ENCODE measurements at places on chromosomes 11 and 22.

DNA sequence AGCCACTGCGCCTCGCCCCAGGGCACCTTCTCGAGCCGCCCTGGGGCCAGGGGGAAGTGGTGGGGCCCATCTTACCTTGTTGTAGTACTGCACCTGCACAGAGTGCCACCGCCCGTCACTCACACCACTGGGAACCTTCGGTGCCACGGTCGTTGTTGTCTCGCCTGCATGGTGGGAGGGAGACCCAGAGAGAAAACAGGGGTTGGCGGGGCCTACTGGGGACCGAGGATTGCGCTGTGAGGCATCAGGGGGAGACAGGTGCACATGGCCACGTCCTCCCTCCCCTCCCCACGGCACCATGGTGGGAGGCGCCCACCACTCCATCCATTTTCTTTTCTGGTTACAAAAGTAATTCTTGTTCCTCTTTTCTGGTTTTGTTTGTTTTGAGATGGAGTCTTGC is 97.8 kb downstream of the TRMU start:
- DNase-seq, result no peak

DNA sequence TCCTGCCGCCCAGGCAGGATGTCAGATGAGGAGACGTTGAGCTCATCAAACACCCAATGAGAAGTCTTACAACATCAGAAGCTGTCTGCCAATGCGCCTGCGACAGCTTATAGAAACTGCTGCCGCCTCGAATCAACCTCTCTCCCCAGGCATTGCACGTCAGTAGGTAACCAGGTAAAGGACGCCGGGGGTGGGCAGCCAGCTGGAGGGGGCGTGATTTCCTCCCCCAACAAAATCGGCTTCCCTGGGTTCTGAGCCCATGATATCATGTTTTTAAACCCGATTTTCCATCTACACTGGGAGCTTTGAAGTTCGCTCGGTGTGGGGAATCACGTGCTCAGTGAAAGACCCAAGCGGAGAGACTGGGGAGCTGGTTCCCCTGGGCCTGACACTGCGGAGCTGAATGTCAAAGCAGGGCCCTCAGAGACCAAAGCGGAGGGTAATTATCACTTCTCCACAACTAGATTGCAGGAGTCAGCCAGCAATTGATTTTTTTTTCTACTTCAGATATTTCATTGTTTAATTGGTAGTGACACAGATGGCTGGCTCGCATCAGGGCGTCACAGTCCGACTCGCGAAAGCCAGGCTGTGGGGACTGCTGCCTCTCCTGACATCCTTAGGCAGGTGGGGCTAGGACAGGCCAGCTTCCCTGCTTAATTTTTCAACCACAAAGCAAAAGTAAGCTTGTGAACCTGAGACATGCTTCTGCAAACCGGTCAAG is 15.4 kb downstream of the FAM83F start:
- no peak for DNase-seq

- no peak for DNase-seq
Observed at GRCh38 chr11:92751594-92751993, 217.9 kb upstream of the MTNR1B start.

DNA sequence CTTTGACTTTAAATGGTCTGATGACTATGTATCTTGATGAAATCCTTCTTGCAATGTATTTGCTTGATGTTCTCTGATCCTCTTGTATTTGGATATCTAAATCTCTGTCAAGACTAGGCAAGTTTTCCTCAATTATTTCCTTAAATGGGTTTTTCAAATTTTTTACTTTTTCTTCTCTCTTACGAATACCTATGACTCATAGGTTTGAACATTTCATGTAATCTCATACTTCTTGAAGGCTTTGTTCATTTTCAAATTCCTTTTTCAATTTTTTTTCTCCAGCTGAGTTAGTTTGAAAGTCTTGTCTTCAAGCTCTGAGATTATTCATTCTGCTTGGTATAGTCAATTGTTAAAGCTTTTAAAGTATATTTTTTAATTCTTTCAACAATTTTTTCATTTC is 13.1 kb downstream of the OR10W1 start:
- no peak for DNase-seq

- DNase-seq, result no peak
Observed at GRCh38 chr22:41480397-41480735, 11.4 kb downstream of the ACO2 start.

DNA sequence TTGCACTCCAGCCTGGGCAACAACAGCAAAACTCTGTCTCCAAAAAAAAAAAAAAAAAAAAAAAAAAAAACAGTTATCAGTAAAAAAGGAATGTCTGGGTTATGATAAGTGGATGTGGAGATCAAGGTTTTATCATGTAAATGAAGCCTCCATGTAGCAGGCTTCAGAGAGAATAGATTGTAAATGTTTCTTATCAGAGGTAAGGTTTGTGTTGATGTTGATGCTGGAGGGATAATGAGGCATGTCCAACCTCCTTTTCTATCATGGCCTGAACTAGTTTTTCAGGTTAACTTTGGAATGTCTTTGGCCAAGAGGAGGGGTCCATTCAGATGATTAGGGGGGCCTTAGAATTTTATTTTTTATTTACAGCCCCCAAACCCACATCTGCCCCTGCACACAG is 35.4 kb upstream of the TREH start:
- DNase-seq, result no peak

GRCh38 chr11:128472128-128473089 is 114.9 kb downstream of the ETS1 start:
- DNase-seq, result no peak

DNA sequence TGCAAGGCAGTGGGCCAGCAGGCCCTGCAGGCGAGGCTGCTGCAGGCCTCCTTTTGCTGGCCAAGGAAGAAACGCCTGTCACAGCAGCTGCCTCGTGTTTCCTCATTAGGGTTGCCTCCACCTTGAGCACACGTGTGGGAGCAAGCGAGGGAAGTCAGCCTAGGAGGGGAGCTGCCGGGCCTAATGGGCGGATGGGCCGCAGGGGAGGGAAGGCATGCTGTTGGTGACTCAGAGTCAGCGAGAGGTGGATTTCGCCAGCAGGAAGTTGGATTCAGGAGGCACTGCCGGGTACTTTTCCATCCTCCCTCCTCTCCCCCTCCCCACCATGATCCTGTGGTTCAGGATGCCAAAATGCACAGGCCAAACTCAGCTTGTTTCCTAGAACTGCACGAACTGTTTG is 498.7 kb downstream of the METTL15 start:
- no peak for DNase-seq

- peak; percentile 55 for DNase-seq
Observed at GRCh38 chr22:20606041-20606783, 98.8 kb downstream of the MED15 start.

GRCh38 chr11:35250621-35251020 is 111.7 kb downstream of the CD44 start:
- DNase-seq, result no peak

- no peak for DNase-seq
Observed at GRCh38 chr22:35910003-35910769, 118.4 kb downstream of the RBFOX2 start.

DNA sequence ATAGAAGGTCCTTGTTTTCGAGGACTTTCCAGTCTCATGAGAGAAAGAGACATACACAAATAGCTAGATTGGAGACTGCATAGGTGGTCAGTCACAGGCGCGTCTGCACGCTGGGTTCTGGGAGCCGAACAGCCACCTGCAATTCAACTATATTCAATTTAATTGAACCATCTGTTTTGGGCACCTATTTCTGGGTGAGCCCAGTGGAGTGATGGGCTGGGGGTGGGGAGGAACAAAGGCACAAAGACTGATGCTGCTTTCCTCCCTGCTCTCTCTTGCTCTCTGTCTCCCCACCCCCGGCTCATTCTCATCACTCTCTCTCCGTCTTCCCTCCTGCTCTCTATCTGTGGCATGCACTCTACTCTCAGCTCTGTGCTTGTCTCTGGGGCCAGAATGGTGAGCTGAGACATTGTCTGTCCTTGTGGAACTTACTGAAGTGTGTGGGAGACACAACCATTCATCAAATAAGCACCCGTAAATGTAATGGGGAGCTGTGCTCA is 48.1 kb upstream of the B3GAT1 start:
- no peak for DNase-seq

DNA sequence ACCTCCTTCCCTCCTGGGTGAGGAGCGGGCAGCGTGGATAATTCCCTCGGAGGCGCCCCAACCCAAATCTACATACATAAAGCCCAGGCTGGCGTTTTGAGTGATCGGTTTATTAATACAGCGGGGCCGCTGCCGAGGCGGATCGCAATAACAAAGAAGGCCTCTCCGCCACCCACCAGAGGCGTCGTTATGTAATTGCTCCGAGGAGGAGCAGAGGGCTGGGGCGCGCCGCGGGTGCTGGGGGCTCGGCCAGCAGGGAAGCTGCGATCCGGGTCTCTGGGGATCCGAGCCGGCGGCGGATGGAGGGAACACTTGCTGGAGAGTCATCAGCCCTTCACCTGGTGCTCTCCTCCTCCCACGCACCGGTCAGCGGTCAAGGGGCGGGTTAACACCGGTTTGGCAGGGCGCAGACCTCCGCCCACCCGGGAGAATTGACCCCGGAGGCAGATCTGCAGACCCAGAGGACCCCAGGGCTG is 6.4 kb upstream of the TP53I11 start:
- DNase-seq, result no peak

DNA sequence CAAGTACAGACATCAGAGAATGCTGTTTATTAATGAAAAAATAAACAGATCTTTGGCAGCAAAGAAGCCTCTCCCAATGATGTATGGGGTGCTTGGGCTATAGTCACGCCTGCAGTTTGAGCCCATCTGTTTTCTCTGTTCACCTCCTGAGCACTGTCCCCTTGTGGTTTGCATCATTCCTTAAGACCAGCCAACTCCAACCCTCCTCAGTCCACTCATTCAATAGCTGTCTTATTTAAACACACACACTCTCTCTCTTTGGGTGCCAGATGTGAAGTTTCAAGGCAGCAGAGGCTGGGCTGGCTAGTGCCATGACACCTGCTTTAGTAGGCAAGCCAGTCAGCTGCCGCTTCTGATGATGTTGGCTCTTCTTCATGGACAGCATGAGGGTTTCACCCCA is 58.1 kb downstream of the POLD3 start:
- no peak for DNase-seq

DNA sequence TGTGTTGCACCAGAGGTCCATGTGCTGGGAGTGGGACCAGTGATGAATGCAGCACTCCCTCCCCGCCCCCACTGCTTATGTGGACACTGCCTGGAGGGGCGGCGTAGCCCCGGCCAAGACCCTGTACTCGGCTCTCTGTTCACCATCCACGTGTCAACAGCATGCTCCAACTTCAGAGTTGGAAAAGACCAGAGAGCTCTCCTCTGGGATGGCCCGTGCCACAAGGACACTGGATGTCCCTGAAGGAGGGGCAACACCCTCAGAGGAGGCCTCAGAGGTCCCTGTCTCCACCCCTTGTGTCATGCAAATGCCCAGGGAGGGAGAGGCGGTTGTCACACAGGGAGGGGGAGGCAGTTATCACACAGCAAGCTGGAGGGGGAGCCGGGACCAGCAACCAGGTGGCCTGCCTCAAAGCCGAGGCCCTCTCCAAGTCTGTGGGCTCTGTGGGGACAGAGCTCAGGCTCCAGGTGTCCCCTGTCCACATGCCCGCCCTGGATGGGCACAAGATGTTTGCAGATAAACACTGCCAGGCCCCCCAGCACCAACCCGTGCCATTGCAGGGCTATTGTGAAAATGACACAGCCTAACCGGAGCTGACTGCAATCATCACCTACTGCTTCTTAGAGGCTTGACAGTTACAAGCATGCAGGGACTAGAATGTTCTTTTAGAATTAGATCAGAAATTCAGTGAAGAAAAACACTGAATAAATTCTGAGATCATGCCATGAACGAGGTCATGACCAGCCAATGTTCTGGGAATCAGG is 121.1 kb downstream of the PHF21B start:
- DNase-seq, result no peak

DNA sequence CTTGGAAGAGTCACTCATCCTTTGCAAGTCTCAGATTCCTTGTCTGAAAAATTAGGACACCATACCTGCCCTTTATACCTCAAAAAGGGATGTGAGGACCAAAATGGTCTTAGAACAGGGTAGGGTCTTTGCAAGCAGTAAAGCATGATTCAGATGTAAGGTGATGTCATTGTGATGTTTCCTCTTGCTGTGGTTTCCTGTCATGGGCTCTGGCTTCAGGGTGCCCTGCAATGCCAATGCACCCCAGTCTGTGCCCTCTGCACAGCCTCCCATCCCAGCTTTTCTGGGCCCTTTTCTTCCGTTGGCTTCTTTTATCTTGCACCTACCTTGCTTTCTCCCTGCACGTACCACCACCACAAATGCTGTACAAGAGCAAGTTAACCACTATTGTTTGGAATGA is 87.8 kb upstream of the NNMT start:
- DNase-seq, result peak; percentile 2

DNA sequence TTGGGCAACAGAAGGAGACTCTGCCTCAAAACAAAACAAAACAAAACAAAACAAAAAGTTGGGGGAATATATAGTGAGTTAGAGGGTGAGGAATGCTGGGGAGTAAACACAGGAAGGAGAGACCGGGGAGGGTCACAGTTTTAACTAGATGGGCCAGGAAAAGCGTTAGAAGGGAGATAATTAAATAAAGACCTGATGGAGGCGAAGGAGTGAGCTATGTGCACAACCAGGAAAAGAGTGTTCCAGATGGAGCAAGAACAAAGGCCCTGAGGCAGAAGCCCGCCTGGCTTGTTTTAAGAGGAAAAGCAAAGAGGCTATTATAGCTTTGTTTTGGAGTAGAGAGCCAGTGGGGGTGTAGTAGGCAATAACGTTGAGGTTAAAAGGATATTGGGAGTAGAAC is 4.8 kb upstream of the PLA2G6 start:
- no peak for DNase-seq

GRCh38 chr11:46127150-46127638 is 5.9 kb upstream of the PHF21A start:
- peak; percentile 29 for DNase-seq

- DNase-seq, result no peak
Observed at GRCh38 chr11:6156628-6157359, 13.3 kb downstream of the OR52B2 start.

DNA sequence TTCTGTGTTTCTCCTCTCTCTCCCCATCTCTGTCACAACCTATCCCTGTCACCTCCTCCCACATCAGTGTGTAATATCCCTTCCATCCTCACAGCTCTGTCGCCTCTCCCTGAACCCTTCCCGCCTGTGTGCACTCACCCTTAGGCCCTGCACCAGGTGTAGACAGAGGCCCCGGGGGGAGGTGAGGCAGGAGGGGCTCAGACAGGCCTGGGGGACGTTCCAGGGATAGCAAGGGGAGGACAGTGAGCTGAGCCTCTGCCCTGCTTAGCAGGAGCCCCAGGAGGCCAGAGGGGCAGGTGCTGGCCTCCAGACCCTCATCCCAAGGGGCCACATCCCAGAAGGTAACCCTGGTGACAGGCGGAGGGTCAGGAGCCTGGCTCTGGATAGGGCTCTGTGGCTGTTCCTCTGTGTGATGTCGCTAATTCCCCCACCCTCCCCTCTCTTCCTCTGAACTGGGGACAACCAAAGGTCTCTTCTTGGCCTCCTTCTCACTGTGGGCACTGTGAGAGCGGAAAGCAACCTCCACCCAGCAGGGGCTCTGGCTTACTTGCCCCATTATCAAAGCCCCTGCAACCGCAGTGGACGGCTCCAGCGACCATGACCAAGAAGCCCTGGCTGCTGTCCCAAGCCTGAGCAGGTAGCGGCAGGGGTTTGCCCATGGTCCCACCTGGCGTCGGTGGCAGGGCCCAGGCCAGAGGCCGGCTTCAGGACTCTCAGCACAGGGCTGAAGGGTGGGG is 35.7 kb downstream of the KCNJ4 start:
- DNase-seq, result no peak
